ENCODE measurements at places on chromosomes 4 and X. TPM values are rescaled to one million over a fixed set of nuclear protein-coding genes. Genes with fewer than 3 reads are reported as not detected.

DNA sequence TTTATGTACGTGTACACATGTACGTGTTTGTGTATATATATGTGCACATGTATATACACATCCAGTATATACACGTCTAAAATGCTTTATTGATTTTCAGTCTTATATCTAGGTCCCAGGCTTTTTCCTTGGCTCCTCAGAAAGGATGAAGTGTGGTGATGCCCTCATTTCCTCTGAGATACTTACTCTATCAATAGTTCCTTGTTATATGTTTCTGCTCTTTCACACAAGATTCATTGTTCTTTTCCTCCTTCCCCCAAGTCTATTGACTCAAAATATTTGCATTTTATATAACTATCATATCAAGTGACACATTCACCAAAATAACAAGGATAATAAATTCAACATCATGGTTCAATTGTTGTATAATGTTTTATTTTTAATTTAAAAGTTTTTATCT lies 359.2 kb downstream of the EPHA5 start:
- no peak overlapping the region for H3K27ac ChIP-seq
- H3K36me3 ChIP-seq: no peaks in the 10 kb centered on the region
- no peaks in the 10 kb centered on the region for H3K27me3 ChIP-seq
- no peak for DNase-seq
- no peak overlapping the region for H3K4me3 ChIP-seq

GRCh38 chr4:139720806-139721205 lies 55.2 kb downstream of the MGST2 start:
- no peak overlapping the region for H3K4me3 ChIP-seq
- no peaks in the 10 kb centered on the region for H3K4me1 ChIP-seq
- DNase-seq: no peak
- H3K27ac ChIP-seq: no peak overlapping the region
- no peaks in the 10 kb centered on the region for H3K27me3 ChIP-seq
- H3K36me3 ChIP-seq: no peaks in the 10 kb centered on the region

- DNase-seq: no peak
- H3K36me3 ChIP-seq: no peaks in the 10 kb centered on the region
- H3K4me1 ChIP-seq: no peaks in the 10 kb centered on the region
- no peak overlapping the region for H3K27ac ChIP-seq
These were observed 11.7 kb upstream of the GNRHR start for GRCh38 chr4:67765928-67766327.

GRCh38 chrX:2521927-2522386 lies 21.2 kb upstream of the DHRSX start:
- no peak for DNase-seq
- H3K27ac ChIP-seq: no peak overlapping the region
- no peaks in the 10 kb centered on the region for H3K27me3 ChIP-seq
- no peaks in the 10 kb centered on the region for H3K36me3 ChIP-seq
- H3K4me3 ChIP-seq: no peak overlapping the region

DNA sequence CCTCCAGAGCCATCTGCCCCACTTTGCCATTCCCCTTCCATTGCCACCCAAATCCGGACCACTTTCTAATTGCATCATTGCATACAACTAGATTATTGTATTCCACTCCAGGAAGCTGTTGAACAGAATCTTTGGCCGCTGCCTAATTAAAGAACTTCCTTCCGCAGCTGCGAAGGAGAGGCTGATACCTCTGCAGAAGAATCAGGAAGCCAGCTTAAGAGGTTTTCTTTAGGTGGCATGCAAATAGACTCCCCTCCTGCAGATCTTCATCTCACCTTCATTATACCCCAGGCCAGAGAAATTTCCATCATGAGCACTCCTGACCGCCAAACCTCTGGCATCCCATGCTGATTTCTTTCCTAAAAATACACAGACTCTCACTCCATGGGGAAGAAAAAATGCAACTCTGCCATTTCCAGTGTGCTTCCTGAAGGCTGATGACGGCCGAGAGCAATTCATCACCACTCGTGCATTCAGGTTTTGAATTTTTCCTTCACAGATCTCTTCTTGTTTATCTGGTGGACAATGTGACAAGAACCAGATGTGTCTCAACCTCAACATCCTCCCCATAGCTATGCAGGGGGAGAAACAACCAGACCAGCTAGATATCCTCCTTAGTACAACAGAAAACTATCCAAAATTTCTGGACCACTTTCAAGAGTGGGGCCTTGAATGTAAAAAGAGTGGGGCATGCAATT lies 31.2 kb downstream of the LGI2 start:
- no peaks in the 10 kb centered on the region for H3K36me3 ChIP-seq
- no peak overlapping the region for H3K4me3 ChIP-seq
- H3K27ac ChIP-seq: no peak overlapping the region
- no peaks in the 10 kb centered on the region for H3K27me3 ChIP-seq
- no peak for DNase-seq

- no peak overlapping the region for H3K27ac ChIP-seq
- DNase-seq: no peak
- no peaks in the 10 kb centered on the region for H3K27me3 ChIP-seq
- no peaks in the 10 kb centered on the region for H3K36me3 ChIP-seq
- H3K4me1 ChIP-seq: no peaks in the 10 kb centered on the region
These were observed 89.6 kb downstream of the SORCS2 start for GRCh38 chr4:7281691-7282665.

GRCh38 chr4:172517391-172517790 lies 651.2 kb upstream of the GALNT7 start:
- no peak overlapping the region for H3K27ac ChIP-seq
- H3K36me3 ChIP-seq: no peaks in the 10 kb centered on the region
- no peak overlapping the region for H3K4me3 ChIP-seq
- no peaks in the 10 kb centered on the region for H3K27me3 ChIP-seq
- no peak for DNase-seq
- H3K4me1 ChIP-seq: no peaks in the 10 kb centered on the region

GRCh38 chr4:76305971-76306881 lies at the start of gene STBD1:
TSS of gene STBD1 (plus strand) at chr4:76306733. CDS start at chr4:76306770, 37 bp downstream.
- peak within 1 kb of the TSS; percentile 99 for H3K27ac ChIP-seq
- H3K27me3 ChIP-seq: no peaks in the 10 kb centered on the region
- H3K4me3 ChIP-seq: peak within 1 kb of the TSS; percentile 77
- peak; percentile 91 for DNase-seq

DNA sequence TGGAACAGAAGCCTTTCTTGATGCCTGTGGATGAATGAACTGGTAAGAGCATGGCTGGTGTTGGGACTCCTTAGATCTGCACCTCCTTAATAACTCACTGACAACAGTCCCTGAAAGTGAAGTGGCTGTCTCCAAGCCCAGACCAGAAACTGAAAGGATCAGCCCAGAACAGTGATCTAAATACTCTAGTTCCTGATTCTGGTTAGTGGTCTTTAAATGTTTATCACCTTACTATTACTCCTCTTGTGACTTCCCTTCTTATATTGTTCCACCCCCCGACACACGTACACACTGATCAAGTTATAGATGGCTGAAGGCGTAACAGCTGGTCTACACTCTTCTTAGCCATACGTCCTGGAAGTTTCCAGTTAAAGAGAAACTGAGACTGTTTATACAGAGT lies 33.8 kb upstream of the ARMCX2 start:
- no peak overlapping the region for H3K4me3 ChIP-seq
- no peaks in the 10 kb centered on the region for H3K27me3 ChIP-seq
- no peaks in the 10 kb centered on the region for H3K4me1 ChIP-seq

Gene AFF2
- total RNA-seq: 6.5 TPM

Gene DGAT2L6
- not detected for total RNA-seq

Gene P2RY8
- not detected for total RNA-seq

Gene DOK7
- not detected for total RNA-seq

Gene WAS
- 0.32 TPM for total RNA-seq

Gene IBSP
- not detected for total RNA-seq

Gene ZDHHC15
- total RNA-seq: 1.00 TPM

Gene KCNIP4
- 0.28 TPM for total RNA-seq

Gene UCP1
- not detected for total RNA-seq

All from hepatocyte (in vitro differentiated cells).